Small intestine (tissue), 16 donors: ENCODE measurements at places on chromosomes 3 and 15. TPM values are rescaled to one million over a fixed set of nuclear protein-coding genes. Genes with fewer than 3 reads are reported as not detected.
A peak's percentile ranks its signal among the peaks of the same experiment; 100 is the strongest.

- no peak for DNase-seq
Observed at GRCh38 chr15:92636401-92636907, 19.1 kb downstream of the FAM174B start.

The CSPG4 gene
- polyA plus RNA-seq, result 0.54 TPM

DNA sequence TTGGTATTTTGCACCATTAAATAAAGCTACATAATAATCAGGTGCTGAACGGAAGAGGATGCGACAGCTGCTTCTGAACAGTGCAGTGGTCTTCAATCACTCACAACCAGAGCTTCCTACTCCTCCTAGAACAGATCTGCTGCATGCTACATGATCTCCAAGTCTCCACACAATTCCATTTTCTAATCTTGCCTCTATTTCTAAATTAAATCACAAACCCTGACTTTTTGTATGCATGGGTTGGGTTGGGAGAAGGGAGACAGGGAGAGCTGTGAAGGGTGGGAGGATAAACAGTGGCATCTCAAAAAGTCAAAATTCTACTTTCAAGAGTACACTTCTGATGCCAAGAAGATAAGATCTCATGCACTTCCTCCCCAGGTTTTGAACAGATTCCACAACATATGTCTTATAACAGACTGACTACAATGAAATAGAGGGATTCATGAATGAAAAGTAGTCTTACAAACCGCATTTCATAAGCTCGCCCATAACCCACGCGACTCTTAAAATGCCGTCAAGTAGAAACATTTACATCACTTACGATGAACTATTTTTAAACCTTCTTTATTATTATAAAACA lies 57.2 kb downstream of the CHSY1 start:
- DNase-seq, result no peak

The CHRNB4 gene
- polyA plus RNA-seq, result 1.4 TPM

The C3orf18 gene
- 3.9 TPM for polyA plus RNA-seq

DNA sequence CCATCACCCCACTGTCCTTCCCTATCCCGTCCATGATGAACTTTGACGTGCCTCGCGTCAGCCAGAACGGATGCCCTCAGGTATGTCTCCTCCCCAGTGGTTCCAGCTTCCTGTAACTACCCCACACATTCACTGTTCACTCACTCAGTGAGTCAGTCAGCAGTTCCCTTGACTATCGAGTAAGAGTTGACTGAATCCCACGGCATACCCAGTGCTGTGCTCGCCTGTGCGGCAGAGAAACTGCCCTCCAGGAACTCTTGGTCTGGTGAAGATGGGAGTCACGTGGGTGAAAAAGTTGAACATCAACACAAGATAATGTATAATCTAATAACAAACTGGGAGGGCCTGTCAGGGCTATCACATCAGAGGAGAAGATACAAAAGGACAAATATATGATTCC lies 36.7 kb downstream of the CCDC33 start:
- no peak for DNase-seq

GRCh38 chr3:116242825-116243224 lies 202.5 kb downstream of the LSAMP start:
- no peak for DNase-seq

- peak; percentile 81 for DNase-seq
Observed at GRCh38 chr3:172869368-172869771, 118.8 kb downstream of the ECT2 start.

DNA sequence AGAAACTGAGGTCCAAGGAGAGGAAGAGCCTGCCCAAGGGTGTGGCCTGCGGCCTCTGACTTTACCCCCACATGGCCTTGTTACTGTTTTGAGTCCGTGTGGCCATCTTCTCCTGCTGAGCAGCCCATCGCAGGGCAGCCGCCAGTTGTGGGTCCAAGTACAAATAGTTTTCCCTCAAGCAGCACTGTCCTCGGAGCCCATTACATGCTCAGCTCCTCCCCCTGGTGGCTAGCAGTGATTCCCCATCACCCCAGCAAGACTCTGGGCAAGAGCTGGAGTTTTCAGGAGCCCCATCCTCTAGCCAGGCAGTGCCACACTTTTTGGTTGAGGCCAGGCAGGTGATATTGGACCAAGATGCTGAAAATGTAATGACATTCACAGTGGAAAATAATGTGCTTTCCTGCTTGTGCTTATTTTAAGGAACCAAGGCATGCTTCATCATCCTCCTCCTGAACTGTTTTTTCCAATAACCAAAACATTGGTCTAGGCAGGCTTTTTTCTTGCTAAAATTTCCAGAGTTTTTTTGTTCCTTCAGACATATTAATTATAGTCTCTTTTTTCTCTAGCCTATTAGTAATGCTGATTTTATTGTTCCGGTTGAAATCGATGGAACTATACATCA lies 23.2 kb upstream of the VILL start:
- peak; percentile 79 for DNase-seq

GRCh38 chr3:169289273-169289672 lies 374.2 kb downstream of the MECOM start:
- DNase-seq, result no peak

GRCh38 chr3:104298662-104299061 lies 1068.0 kb upstream of the ALCAM start:
- DNase-seq, result no peak

- DNase-seq, result no peak
Observed at GRCh38 chr3:33165372-33165771, 51.6 kb downstream of the CRTAP start.

GRCh38 chr3:18586076-18586475 lies 160.9 kb upstream of the SATB1 start:
- no peak for DNase-seq
